ENCODE measurements at places on chromosomes 7 and 10. TPM values are rescaled to one million over a fixed set of nuclear protein-coding genes. Genes with fewer than 3 reads are reported as not detected.

DNA sequence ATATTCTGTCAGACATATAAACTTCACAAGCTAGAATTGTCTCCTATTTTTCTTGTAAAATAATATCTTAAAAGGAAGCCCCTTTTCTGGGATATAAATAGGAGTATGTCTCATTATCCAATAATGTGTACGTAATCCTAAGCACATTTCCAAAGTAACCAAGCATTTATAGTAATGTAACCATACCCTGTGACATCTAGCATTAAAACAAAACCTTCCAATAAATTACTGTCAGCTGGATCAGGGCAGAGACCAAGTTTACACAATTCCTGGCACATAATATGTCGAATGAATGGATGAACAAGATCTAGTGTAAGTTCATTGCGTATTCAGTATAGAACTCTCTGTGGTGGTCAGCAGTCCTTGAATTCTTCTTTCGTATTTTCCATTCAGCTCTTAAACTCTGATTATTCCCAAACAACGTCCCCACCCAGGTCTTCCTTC is 14.3 kb downstream of the CPED1 start:
- DNase-seq, result no peak

GRM3 gene
- total RNA-seq, result not detected

DNA sequence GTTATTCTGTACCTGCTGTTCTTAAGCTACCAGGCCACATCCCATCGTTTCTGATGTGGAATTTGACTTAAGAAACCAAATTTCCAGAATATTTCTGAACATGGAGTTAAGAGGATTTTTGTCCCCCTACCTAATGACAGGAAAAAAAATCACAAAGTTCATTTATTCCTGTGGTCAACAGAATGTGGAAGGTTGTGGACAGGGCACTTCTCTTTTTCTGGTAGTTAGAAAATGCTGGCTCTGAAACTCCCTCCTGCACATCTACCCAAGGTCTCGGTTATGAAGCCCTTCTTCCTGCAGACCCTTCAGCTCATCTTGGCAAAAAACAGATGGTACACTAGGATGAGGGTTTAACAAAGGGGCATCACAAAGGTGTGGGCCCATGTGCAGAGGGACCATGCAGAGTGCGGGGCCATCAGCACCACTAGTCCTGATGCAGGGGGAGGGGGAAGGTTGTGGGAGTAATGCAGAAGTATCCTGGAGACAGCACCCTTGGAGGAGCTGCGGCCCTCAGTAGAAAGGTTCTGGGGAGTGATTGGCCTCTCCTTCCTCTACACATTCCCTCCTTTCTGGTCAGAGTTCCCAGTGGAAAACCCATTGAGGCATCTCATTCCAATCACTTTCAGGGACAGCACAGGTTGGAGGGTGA is 9.8 kb downstream of the ALOX5 start:
- no peak for DNase-seq

DNA sequence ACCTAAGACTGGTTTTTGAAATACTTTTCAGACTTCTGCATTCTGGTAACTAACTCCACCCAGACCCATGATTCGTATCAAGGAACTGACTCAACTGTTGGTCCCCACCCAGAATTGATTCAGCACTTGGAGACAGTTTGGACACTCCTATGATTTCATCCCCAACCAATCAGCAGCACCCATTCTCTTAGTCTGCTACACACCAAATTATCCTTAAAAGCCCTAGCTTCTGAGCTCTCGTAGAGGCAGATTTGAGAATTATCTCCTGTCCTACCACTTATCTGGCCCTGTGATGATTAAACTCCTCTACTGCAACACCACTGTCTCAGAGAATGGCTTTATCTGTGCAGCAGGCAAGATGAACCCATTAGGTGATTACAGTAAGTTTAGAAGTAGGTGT is 7.7 kb upstream of the GSTO1 start:
- DNase-seq, result no peak

- DNase-seq, result no peak
Observed at GRCh38 chr10:131691481-131692090, 209.2 kb upstream of the PPP2R2D start.

FAM237B gene
- not detected for total RNA-seq

- no peak for DNase-seq
Observed at GRCh38 chr10:77195101-77195500, 442.5 kb downstream of the KCNMA1 start.

ODAD2 gene
- total RNA-seq, result 0.42 TPM

PRPS1L1 gene
- not detected for total RNA-seq

- no peak for DNase-seq
Observed at GRCh38 chr10:1347525-1347924, 291.3 kb downstream of the WDR37 start.
